ENCODE measurements at places on chromosomes 7 and 10.

DNA sequence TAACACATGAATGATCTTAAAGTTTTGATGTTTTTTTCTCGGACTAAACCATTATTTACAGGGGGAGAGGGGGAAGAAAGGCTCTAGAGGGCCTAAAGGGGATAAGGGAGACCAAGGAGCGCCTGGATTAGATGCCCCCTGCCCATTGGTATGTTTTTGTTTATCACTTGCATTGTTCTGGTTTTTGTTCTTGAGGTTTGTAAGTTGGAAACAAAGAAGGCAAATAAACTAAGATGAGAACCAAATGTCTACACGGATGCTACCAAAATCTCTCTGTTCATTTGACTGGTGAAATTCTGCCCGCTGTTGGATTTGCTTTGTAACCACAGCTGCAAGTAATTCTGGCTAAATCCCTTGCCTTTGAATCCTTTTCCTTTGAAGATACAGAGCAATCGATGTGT is 99.8 kb upstream of the MACROH2A2 start:
- DNase-seq, result no peak

GRCh38 chr10:48247680-48248079 is 26.8 kb downstream of the FRMPD2 start:
- no peak for DNase-seq

DNA sequence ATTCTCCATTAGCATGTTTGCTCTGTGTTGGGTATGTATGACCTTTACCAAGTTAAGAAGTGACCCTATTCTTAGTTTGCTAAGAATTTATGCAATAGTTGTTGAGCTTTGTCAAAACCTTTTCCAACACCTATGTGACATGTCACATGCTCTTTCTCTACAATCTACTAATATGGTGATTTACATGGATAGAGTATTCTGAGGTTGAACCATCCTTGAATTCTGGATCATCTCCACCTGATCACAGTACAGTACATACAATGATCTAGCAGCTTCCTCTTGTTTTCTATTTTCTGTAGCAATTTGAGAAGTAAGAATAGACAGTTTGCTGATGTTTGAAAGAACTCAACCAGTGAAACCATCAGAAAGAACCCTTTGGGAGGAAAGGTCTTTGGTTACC is 101.2 kb upstream of the PDGFA start:
- DNase-seq, result no peak

- DNase-seq, result no peak
Measured at GRCh38 chr7:33805630-33806233, 99.6 kb upstream of the BMPER start.

GRCh38 chr10:131563411-131563810 is 251.9 kb upstream of the TCERG1L start:
- DNase-seq, result no peak

Measured in progenitor cell of endocrine pancreas (in vitro differentiated cells).